ENCODE measurements at places on chromosomes 6 and 20. TPM values are rescaled to one million over a fixed set of nuclear protein-coding genes. Genes with fewer than 3 reads are reported as not detected.

GRCh38 chr6:137277971-137278637 is 58.9 kb upstream of the IFNGR1 start:
- no peak overlapping the region for H3K27ac ChIP-seq
- H3K27me3 ChIP-seq: no peaks in the 10 kb centered on the region
- H3K4me3 ChIP-seq: no peak overlapping the region
- no peaks in the 10 kb centered on the region for H3K4me1 ChIP-seq

The EGFL8 gene
- total RNA-seq: 224 TPM

The HMGN3 gene
- 50.2 TPM for total RNA-seq

DNA sequence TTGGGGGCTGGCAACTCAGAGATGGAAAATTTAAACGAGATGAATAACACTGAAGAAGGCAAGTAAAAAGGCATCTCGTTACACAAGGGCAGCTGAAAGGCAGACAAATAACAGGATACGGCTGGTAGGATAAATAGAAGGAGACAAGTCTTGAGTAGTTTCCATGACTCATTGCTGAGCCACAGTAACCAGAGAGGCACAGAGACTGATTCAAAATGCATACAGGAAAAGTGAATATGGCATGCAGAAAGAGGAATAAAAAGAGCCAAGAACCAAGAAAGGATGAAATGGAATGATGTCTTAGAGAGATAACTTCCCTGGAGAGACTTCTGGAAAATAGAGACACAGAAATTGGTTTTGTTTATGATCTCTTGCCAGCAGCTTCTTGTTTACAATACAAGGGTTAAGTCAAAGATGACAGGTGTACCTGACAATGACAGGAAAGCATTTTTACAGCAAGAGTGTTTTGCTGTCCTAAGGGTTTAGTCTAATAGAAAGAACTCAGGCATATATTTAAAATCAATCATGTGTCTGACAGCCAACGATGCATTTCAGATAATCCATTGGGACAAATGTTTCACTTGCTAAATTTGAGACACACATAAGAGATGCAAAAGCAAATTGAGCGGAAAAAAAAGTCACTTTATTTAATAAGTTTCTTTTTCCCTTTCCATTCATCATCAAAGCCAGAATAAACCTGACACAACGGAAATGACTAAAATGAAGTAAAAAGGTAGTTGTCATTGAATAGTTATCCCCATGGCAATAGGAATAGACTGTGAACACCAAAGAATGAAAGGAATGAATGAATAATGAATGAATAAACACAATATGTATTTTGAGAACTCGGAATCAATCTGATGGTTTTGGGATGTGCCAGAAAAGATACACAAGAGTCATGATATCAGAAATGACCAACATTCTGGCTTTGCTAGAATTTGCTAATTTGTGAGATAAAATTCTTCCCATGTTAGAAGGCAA is 68.0 kb upstream of the KCNQ5 start:
- DNase-seq: no peak
- H3K27me3 ChIP-seq: no peaks in the 10 kb centered on the region
- H3K36me3 ChIP-seq: no peaks in the 10 kb centered on the region
- no peak overlapping the region for H3K27ac ChIP-seq
- H3K4me3 ChIP-seq: no peak overlapping the region

DNA sequence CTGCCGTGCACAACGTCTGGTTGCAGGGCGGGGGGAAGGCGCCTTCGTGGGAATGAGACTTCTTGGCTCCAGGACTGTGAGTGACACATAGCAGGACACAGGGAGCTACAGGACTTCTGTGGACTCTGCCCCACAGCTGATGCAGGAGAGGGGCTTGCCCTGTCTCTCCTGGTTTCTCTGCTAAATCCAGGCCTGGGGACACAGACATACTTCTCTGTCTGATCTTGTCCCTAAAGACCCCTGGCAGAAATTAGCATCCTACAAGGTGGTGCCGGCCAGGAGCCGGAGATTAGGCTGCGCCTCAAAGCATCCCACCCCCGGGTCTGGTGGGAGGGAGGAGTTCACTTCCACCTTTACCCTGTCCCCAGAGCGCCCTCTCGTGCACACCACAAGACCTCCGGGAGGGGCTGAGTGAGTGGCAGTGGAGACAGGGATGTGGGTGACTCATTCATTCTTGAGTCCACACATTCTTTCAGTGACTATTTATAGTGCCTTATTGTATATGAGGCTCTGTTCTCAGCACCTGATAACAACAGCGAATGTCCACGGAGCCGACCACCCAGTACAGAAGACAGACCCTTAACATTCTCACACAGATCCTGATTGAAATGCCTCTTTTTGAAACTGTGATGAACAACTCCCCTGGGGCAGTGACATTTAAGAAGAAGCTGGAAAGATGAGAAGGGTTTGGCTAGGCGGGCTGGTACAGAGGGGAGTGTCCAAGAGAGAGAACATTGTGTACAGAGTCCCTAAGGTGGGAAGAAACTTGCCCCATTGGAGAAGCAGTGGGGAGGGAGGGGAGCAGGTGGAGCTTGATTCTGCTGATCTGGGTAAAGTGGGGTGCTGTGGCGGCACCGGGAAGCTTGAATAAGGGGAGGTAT is 39.0 kb downstream of the GMPR start:
- H3K4me1 ChIP-seq: peaks cover 10% of the 10 kb centered on the region
- no peaks in the 10 kb centered on the region for H3K36me3 ChIP-seq
- peak; percentile 91 for DNase-seq
- no peak overlapping the region for H3K4me3 ChIP-seq
- H3K27me3 ChIP-seq: no peaks in the 10 kb centered on the region

DNA sequence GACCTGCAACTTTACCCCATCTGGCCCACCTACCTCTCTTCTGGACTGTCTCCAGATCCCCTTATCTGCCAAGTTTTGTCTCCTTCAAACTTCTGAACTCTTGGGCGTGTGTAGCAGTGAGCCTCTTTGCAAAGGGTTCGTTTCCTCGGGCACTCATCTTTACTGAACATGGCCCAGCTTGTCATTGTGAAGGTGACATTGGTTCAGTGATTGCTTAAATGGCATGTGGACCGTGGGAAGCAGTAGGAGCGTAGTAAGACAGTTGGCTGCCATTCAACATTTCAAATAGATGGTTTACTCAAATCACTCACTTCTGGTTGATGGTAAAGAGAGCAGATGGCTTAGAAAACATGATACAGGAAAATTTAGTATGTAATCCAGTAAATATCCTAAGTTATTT is 34.8 kb upstream of the KIF25 start:
- H3K36me3 ChIP-seq: peaks cover 44% of the 10 kb centered on the region
- peaks cover 17% of the 10 kb centered on the region for H3K4me1 ChIP-seq
- no peak overlapping the region for H3K4me3 ChIP-seq
- H3K27me3 ChIP-seq: no peaks in the 10 kb centered on the region

GRCh38 chr6:155250701-155251381 is 13.0 kb upstream of the CLDN20 start:
- DNase-seq: no peak
- H3K27me3 ChIP-seq: no peaks in the 10 kb centered on the region
- no peak overlapping the region for H3K27ac ChIP-seq
- H3K4me1 ChIP-seq: no peaks in the 10 kb centered on the region

DNA sequence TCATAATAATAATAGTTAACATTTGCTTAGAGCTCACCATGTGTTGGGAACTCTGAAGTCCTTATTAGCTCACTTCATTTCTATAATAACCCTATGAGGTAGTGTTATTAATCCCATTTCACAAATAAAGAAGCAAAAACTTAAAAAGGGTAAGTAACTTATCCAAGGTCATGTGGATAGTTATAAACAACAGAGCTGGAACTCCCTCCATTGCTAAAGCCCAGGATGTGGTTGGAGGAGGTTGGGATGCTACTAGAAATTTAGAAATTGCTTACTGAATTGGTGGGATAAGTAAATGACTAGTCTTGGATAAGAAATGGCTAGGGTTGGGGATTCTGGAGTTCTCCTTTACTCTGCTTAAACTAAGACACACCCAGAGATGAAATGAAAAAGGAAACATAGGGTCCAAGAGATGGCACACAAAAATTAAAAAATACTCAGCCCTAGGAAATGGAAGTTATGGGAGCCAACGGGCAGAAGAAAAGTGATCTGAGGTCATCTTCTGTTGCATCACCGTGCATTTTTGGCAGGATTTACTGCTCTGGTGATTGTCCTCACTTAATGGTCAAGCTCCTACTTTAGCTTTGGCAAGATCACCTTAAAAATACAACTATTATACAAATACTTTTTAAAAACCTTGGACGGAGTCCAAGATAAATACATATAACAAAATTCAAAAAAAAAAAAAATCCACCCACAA is 7.7 kb upstream of the CLIC5 start:
- DNase-seq: no peak
- no peaks in the 10 kb centered on the region for H3K36me3 ChIP-seq
- no peak overlapping the region for H3K27ac ChIP-seq
- no peak overlapping the region for H3K4me3 ChIP-seq
- no peaks in the 10 kb centered on the region for H3K27me3 ChIP-seq

DNA sequence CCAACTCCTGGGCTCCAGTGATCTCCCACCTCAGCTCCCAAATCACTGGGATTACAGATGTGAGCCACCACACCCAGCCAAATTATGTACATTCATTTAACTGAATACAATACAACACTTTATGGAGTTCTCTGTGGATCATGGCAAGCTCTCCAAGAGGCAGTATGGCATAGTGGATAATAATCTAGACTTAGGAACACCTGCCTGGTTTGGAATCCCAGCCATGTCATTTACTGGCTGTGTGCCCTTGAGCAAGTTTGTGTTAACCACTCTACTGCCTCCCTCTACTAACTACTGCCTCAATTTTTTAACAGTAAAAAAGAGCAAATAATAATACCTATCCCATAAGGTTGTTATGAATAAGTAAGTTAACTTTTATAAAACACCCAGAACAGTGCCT is 1.9 kb upstream of the ETV7 start:
- H3K27me3 ChIP-seq: peaks cover 12% of the 10 kb centered on the region
- H3K36me3 ChIP-seq: no peaks in the 10 kb centered on the region
- no peak for DNase-seq
- peaks cover 18% of the 10 kb centered on the region for H3K4me1 ChIP-seq
- H3K27ac ChIP-seq: no peak overlapping the region

GRCh38 chr6:1381481-1382330 is 7.7 kb upstream of the FOXF2 start:
- peak; percentile 86 for DNase-seq
- H3K4me3 ChIP-seq: peak overlapping the region; percentile 50
- peak overlapping the region; percentile 87 for H3K27ac ChIP-seq
- H3K4me1 ChIP-seq: peaks cover 51% of the 10 kb centered on the region
- H3K27me3 ChIP-seq: peaks cover 99% of the 10 kb centered on the region

The OPRM1 gene
- total RNA-seq: not detected
